ENCODE measurements at places on chromosomes 2 and 18. TPM values are rescaled to one million over a fixed set of nuclear protein-coding genes. Genes with fewer than 3 reads are reported as not detected.

DNA sequence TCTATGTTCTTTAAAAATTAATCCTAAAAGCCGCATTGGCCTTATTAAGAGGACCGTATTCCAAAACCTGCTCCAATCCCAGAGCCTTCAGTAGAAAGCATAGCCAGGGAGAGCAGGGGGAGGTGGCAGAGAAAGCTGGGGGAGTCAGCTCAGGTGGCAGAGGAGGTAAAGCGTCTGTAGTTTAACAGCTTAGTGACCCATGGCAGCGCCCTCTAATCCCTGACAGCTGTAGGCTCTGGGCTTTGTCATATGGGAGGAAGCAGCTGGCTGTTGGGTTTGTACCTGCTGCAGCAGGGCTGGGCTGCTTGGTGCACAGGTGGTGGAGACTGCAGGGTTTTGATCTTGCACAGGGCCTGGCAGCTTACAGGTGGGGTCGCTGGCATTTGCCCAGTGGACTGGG, 50.6 kb downstream of the THNSL2 start:
- DNase-seq, result no peak

- DNase-seq, result peak; percentile 56
These were observed 79.6 kb downstream of the MIB1 start for GRCh38 chr18:21820033-21820810.

- no peak for DNase-seq
These were observed 38.8 kb downstream of the GCG start for GRCh38 chr2:162113088-162113775.

DNA sequence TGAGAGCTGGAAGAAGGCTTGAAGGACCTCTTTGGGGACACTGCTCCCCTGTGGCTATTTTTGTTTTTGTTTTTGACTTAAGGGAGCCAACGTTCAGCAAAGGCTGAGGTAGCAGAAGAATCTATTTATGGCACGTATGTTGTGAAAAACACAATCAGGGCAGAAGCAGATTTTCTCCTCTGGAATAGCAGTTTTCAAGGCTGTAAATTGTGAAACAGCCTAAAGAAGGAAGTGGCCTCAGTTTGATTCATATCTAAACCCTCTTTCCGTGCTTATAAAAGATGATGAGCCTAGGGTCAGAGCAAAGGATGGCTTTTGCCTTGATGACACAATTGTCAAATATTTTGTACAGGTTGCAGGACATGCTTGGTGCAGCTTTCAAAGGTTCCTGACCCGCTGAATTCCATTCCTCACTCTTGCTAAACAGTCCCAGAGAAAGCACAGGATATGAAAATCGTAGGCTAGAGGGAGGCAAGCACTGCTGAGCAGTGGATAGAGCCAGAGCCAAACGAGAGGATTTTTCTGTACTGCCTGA, 106.2 kb upstream of the DLX2 start:
- peak; percentile 66 for DNase-seq

Gene CFAP53
- total RNA-seq, result 0.14 TPM

Gene IL1A
- total RNA-seq, result under 0.01 TPM
